Kidney glomerular epithelial cell (primary cell): ENCODE measurements at places on chromosomes 2 and 18.

DNA sequence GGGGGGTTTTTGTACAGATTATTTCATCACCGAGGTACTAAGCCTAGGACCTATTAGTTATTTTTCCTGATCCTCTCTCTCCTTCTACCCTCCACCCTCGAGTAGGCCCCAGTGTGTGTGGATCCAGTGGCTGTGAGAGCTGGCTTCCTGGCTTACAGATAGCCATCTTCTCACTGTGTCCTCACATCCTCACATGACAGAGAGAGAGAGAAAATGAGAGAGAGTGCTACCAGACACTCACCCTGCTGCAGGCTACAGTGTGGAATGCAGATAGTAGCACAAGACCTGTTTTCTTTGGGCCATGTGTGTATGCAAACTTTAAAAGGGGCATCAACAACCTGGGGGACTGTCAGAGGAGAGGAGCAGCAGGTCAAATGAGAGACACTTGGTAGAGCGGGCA, 9.5 kb downstream of the KCNK3 start:
- no peak for DNase-seq

DNA sequence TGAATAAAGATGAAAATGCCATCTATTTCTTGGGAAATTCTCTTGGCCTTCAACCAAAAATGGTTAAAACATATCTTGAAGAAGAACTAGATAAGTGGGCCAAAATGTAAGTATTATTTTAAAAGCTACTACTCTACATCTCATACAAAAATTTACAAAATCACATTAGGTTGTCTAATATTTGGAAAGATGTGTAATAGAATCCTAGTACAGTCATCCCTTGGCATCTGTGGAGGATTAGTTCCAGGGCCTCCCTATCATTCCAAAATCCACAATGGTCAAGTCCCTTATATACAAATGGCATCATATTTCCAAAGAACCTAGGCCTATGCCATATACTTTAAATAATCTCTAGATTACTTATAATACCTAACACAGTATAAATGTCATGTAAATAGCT, 41.2 kb downstream of the KYNU start:
- no peak for DNase-seq

DNA sequence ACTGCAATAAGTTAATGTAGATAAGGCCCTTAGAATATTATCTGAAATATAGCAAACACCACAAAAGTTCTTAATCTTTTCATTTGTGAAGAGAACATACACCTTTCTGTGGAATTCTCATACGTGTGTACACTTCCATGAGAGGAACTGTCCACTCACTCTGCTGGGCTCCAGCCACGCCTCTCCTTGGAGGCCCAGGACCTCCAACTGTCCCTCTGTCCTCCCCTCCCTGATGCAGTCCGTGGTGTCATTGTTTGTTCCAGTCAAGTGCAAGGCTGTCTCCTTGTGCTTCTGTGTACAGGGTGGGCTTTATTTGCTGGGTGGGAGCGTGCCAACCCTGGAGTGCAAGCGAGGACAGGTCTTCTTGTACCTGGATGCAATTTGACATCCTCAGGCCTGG, 8.7 kb downstream of the RAB12 start:
- DNase-seq: no peak

- no peak for DNase-seq
Measured at GRCh38 chr18:75752740-75753263, 325.3 kb upstream of the SMIM21 start.

DNA sequence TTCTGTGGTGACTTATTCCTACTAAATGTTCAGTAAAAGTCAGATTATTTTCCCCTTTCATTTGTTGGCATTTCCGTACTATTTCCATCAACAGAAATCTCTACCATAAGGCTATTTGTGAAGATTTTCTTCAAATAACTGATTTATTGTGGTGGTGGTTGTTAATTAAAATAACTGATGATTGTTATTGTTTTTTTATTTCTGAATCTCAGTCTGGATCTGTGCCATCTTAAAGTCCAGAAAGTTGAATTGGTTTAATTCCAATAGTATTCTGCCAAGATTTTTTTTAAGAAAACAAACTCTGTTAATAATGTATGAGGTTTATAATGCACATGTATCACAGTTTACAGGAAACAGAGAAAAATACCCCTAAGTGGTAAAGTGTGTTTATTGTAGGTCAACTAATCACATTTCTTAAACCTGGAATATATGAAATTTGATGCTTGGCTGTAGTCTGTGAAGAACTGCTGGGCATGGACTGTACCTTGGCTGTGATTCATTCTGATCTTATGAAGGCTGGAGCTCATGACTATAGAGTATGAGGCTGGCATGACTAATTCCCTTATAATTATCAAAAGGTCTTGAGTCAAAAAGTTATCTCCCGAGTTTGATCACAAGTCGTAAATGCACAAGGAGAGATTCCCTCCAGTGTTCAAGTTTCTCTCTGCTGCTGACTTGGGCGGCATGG, 134.2 kb upstream of the RND3 start:
- peak; percentile 88 for DNase-seq

DNA sequence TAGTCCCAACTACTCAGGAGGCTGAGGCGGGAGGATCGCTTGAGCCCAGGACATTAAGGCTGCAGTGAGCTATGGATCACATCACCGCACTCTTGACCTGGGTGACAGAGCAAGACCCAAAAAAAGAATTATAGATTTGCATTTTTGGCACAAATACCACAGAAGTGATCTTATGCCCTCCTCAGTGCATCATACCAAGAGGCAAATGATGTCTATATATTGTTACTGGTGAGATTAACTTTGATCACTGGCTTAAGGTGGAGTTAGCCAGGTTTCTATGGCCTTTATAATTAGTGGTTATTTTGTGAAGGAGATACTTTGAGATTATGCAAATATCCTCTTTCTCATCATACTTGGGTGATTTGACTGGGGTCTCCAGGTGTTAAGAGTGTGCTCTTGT, 22.1 kb upstream of the CATIP start:
- DNase-seq: no peak

- DNase-seq: no peak
Measured at GRCh38 chr2:109382226-109382895, 231.4 kb downstream of the SEPTIN10 start.

GRCh38 chr2:98137196-98137595, 50.2 kb downstream of the VWA3B start:
- no peak for DNase-seq

DNA sequence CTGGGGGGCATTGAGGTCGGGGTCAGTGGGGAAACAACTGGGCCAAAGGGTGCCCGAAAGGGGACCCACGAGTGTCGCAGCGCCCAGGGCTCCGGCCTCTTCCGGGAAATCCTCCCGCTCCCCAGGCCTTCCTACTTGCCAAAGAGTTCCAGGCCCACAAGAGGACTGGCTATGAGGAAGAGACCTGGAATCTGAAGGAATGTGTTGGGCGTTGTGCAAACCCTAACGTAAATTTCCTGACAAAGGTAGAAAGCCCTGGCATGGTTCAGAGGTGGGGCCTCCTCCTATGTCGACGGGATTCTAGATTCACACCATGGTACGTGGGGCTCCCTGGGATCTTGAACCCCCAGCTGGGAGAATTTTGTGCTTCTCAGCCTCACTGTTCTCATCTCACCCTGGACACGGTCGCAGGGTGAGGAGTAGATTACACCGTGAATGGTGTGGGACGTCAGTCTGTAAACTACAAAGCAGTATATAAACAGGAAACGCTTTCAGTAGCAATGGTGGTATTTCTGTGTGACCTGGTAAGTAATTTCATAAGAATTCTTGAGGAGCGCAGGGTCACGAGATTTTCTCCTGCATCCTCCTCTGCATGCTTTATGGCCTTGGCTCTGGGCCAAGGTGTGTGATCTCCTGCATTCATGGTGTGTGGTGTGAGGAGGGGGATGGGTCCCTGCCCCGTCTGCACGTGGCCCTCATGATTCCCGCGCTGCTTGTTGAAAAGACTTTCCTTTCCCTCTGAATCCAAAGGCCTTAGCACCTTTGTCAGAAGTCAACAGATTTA, 868 bp downstream of the HSBP1L1 start:
- DNase-seq: peak; percentile 81

- no peak for DNase-seq
Measured at GRCh38 chr2:10371441-10372196, 68.9 kb downstream of the HPCAL1 start.

DNA sequence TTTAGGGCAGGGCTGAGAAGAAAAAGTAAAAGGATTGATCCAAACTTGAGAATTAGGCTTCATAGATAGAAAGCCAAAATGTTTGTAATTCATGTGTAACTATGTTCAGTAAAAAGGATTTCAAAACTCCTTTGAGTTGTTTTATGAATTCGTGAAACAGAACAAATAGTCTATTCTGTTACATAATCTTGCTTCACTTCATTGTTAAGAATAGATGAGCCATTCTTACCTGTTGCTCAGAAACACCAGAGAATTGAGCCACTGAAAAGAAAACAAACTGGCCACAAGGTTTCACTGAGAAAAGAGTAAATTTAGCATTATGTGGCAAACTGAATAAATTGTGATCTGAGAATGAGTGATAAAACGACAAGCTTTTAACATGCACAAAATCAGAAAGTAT, 4.5 kb upstream of the ITPRID2 start:
- no peak for DNase-seq

GRCh38 chr18:51767293-51767692, 569.8 kb upstream of the MEX3C start:
- DNase-seq: no peak

GRCh38 chr2:207995887-207996286, 29.4 kb downstream of the PLEKHM3 start:
- no peak for DNase-seq

- DNase-seq: no peak
Measured at GRCh38 chr2:43191947-43192516, 34.4 kb downstream of the ZFP36L2 start.

GRCh38 chr2:75315436-75315835, 116.1 kb upstream of the TACR1 start:
- no peak for DNase-seq

GRCh38 chr2:170229125-170229524, 51.2 kb downstream of the MYO3B start:
- DNase-seq: no peak

GRCh38 chr18:23861805-23862470, 152.6 kb upstream of the TTC39C start:
- peak; percentile 60 for DNase-seq

- DNase-seq: no peak
Measured at GRCh38 chr2:24363301-24363700, 3.0 kb upstream of the ITSN2 start.

- no peak for DNase-seq
Measured at GRCh38 chr18:10036479-10036878, 122.7 kb downstream of the VAPA start.

GRCh38 chr18:22344908-22345670, 72.6 kb downstream of the CTAGE1 start:
- no peak for DNase-seq

- DNase-seq: no peak
Measured at GRCh38 chr2:224722770-224723169, 6.6 kb upstream of the CCDC195 start.

GRCh38 chr2:18123211-18123570, 244.7 kb downstream of the KCNS3 start:
- DNase-seq: no peak
